ENCODE measurements at places on chromosomes 13 and 19. TPM values are rescaled to one million over a fixed set of nuclear protein-coding genes. Genes with fewer than 3 reads are reported as not detected.

DNA sequence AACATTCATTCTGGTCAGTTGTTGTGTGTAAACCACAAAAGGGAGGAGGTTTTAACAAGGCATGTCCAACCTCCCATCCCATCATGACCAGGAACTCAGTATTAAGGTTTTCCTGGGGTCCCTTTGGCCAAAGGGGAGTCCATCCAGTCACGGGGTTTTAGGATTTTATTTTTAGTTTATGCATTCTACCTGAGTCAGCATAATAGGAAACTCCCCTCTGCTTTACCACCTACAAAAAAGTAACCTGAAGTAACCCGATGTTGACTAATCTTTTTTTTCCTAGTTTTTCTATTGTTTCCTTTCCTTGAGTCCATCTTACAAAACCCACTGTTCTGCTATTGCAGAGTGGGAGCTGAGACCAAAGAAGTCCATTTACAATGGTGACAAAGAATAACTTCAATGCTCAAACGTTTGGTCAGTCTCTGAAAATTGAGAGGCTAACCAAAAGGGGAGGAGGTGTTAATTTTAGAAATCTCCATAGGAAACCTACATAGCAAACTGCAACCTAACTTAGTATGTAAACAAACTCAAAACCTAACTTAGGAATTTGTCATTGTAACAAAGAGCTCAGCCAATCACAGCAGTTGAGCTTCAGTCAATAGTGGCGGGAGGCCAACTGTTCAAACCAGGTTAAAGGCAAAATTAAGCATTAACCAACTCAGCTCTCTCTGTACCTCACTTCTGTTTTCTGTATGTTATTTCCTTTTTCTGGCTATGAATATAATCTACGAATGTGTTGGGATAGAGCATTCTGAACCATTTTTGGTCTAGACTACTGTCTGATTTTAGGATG is 1954.1 kb downstream of the PCDH9 start:
- DNase-seq, result no peak

The PODNL1 gene
- total RNA-seq, result not detected

The PTGIR gene
- 0.20 TPM for total RNA-seq

The POU2F2 gene
- total RNA-seq, result 0.22 TPM

The MUC16 gene
- under 0.01 TPM for total RNA-seq
